ENCODE measurements at places on chromosomes 5 and 9.

DNA sequence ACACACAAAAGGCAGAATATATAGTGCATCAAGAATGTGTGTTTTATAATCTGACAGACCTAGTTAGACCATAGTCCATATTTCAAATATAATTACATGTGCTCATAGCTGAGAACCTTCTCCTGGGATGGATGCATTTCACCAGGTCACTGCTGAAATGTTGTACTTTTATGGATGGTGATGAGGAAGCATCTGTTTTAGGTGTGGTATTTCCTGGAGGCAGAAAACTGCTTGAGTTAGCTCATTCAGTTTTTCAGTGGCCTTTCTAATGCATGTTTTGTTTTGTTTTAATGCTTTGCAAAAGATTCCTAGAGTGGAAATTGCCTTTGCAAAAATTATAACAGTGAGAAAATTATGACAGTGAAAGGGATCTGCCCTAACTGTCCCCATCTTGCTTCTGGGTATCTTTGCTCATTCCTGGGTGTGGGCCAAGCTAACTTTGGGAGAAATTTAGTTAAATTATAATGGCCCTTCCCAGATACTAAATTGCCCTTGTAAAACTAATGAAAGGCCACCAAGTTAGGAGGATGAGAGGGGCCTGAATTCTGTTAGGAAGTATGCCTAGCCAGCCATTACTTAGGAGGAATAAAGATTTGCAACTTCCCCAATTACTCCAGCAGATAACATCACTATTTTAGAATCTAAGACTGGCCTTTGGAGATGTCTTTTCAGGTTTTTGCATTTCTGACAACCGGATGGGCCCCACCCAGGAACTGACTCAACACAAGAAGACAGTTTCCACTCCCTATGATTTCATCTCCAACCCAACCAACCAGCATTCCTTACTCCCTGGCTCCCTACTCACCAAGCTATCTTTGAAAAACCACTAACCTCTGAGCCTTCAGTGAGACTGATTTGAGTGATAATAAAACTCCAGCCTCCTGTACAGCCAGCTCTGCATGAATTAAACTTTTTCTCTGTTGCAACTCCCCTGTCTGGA lies 7.0 kb upstream of the IL12B start:
- no peak for DNase-seq

DNA sequence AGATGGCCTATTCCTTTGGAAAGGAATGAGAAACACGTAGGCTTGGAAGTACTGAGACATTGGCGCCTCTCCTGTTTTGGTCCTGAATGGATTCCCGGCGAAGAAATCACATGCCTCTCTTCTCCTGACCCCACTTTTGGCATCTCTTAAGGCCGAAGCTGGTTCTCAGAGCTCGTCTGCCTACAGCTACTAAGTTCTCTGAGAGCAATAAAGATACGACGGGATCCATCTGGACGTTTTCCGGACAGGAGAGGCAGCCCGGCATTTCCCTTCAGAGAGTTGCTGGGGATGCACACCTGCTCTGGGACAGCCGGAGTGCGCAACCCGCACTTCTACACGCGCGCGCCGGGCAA lies 336.8 kb upstream of the PUM3 start:
- DNase-seq = no peak

- no peak for DNase-seq
Measured at GRCh38 chr9:129182625-129183494, 4.8 kb upstream of the IER5L start.

- no peak for DNase-seq
Measured at GRCh38 chr5:33713136-33713765, 178.5 kb downstream of the ADAMTS12 start.

GRCh38 chr9:37949576-37949975 lies 45.6 kb upstream of the SLC25A51 start:
- no peak for DNase-seq

DNA sequence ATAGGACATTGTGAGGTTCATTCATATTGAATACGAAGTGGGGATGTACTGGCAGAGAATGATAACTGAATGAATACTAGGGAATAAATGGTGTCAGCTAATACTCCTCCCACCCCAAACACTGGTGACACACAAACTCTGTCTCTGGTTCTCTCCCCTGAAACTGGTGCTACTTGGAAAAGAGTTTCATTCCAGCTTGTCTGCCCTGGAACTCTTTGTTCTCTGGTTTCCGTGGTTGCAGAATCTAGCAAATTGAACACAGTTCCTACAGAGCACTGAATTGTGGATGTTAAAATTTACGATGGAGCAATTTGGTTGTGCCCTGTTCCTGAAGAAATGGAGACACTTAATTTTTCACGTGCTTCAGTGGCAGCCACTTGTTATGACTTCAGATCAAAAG lies 181.7 kb downstream of the KCTD16 start:
- no peak for DNase-seq
